ENCODE measurements at places on chromosomes 1 and 21.
A peak's percentile ranks its signal among the peaks of the same experiment; 100 is the strongest.

DNA sequence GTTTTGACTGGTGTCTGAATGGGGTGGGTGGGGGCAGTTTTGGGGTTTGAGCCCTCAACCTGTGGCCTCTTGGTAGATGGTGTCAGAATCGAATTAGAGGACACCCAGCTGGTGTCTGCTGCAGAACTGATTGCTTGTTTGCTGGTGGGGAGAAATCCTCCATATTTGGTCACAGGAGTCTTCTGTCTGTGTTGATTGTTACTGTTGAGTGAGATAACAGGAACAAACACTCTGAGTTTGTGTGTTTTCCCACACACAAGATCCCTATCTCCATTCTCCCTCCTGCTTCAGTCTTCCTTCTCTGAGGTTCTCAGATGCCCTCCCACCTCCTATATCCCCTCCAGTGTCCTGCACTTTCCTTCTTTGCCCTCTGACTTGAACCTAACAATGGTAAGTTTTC lies 19.1 kb upstream of the CGN start:
- no peak for DNase-seq

DNA sequence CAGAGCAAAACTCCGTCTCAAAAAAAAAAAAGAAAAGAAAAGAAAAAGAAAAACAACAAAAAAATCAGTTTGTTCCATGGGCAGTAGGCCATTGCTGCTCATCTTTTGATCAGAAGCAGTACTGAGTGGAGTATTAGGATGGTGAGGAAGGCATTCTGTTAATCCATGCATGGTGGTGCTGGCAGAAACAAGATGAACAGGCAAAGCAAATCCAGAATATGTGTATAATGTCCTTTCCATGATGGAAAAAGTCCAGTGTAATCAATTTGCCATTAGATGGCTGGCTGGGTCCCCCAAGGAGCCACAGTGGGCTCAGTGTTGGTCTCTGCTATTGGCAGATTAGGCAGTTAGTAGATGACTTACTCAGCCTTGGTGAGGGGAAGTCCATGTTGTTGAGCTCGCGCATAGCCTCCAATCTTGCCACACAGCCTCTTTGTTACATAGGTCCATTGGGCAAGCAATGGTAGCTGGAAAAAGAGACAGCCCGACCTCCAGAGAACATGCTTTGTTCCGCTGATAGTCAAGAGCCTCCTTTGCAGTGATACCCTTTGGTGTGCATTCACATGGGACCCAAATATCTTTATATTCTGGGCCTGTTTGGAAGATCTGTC lies 23.3 kb downstream of the H3-3A start:
- no peak for DNase-seq

DNA sequence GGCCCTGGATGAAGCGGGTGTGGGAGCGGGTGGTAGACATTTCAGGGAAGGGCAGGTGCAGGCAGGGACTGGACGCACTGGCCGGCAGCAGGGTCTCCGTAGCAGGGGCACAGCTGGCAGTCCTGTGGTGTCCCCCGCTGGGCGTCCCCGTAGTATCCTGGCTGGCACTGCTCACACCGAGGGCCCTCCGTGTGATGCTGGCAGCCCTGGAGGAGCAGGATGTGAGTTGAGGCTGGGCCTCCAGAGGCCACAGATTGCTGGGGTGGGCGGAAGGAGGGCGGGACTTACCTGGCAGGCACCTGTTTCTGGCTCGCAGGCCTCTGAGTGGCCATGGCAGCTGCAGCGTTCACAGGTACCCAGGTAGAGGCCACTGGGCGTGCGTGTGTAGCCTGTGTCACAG lies 62.3 kb downstream of the LDLRAD2 start:
- no peak for DNase-seq

DNA sequence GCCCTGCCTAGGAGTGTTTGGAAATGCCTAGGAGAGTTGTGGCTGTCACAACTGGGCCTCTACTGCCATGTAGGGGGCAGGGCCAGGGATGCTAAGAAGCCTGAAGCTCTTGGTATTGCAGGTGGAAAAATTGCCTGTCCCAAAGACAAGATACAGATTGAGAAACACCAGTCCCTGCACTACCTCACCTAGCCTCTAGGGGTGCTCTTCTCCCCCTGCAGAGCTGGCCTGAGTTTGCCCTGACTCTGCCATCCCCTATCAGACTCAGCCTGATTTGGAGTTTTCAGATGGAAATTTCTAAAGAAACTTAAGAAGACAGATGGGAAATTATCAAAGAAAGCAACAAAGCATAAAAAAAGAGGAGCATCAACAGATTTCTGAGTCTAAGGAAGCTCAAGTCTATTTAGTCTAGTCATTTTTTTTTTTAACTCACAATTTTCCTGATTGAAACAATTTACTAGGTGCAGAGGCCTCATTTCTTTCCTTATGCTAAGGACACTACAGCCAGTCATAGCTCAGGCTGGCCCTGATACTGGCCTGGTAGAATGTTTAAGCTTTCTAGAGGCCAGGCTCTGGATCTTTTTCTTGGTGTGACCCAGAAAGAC lies 61.4 kb upstream of the LRRN2 start:
- no peak for DNase-seq

- peak; percentile 83 for DNase-seq
These were observed 35.9 kb downstream of the ITPKB start for GRCh38 chr1:226702957-226703831.

DNA sequence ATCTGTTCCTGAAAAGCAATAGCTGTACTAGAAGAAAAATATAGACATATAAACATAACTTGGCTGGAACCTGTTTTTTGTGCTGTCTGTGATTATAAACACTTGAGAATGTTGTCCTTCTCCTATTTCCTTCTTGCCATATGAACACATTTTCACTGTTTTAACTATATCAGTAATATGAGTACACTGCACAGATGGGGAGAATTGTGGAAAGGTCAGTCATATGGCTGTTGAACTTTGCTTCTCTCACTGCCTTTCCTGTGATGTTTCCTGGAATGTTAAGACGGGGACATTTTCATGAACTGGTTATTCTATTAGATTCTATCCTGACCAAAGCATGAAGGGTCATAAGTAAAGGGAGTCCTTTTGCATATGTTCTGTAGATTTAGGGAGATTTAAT lies 24.9 kb downstream of the HMCN1 start:
- no peak for DNase-seq

GRCh38 chr1:47388891-47389238 lies 27.2 kb upstream of the FOXE3 start:
- DNase-seq, result peak; percentile 4

DNA sequence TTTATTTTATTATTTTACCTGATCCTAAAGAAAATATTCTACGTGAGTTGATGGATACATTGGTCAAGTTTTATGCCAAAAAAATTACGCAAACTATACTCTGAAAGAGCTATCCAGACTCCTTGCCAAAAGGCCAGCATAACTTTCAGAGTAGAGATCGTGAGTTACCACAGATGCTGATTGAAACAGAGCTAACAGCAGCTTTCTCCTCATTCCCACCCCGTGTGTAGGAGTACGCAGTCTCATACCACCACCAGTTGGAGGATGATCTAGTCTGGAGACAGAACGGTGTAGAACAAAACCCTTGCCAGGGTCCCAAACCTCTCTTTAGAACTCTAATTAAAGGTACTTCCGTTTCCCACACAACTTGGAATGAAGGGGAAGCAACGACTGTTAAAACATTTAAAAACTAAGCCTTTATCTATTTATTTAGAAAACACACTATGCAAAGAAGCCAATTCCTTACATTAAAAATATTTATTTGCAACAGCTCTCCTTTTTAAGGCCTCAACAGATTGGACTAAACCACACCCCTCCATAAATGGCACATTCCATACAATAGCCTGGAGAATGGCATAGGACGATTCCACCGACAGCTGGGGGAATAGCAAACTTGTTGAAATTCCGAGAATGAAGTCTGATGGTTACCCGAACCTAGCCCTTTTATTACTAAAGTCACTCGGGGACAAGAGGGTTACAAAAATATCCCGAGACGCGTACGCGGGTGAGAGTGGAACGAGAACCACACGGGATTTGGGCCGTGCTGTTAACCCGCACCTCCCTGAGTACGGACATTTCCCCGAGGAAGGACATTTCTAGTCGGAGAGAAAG lies 1.4 kb downstream of the NUCKS1 start:
- no peak for DNase-seq

Data from stimulated activated CD8-positive, alpha-beta memory T cell treated with anti-CD3 and anti-CD28 coated beads, Interleukin-15, amount 100 ng/mL, for 48 hours (primary cell).